ENCODE measurements at places on chromosomes 4 and X.

DNA sequence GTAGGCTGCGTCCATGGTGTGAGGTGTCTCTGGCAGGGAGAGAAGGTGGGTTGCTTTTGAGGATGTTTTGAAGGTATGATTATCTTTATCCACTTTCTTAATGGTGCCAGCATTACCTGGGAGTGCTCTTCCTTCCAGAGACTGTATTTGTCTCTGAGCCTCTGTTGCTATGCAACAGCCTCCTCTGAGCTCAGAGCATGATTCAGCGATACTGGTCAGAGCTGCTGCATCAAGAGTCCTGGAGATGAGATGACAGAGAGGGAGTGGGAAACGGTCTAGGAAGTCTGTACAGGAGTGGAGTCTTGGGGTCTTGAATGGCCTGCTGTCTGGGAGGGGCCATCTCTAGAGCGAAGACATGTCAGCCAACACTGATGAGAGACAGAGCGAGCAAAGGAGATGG is 104.4 kb upstream of the RAB40AL start:
- DNase-seq, result no peak

GRCh38 chr4:102342404-102343074 is 2.7 kb downstream of the SLC39A8 start:
- no peak for DNase-seq

GRCh38 chr4:151865744-151866591 is 105.2 kb upstream of the GATB start:
- DNase-seq, result no peak

DNA sequence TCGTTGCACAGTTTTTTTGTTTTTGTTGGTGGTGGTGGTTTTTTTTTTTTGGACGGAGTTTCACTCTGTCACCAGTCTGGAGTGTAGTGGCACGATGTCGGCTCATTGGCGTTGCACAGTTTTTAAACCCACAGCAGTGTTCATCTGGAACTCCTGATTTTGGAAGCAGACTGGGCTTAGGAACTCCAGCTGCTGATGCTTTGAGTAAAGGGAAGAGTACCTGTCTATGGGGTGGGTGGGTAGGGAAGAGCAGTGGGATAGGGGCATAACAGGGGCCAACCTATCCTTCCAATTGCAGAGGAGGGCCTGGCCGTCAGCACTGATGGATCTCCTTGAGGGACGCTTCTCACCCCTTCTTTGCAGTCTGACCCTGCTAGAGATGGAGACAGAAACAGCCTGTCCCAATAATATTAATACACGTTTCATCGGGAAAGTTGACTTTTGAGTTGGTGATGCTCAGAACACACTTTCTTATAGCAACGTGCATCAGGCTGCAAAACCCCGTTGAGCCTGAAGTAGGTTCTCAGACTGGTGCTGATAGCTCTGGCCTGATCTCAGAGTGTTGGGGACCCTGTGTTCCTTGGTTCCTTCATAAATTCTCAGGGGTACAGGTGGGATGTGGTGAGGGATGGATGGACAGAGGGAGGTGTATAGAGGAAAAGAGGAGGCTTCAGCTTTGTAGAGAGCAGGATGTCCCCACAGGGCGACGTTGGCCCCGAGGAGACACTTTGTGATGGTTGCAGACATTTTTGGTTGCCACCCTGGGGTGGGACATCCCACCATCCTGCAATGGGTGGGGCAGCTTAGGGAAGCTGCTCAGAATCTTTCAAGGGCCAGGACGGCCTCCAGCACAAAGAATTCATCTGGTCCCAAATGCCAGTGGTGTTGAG is 2.3 kb downstream of the CD99 start:
- DNase-seq, result no peak

- DNase-seq, result no peak
Observed at GRCh38 chrX:115058276-115058675, 40.9 kb upstream of the IL13RA2 start.

DNA sequence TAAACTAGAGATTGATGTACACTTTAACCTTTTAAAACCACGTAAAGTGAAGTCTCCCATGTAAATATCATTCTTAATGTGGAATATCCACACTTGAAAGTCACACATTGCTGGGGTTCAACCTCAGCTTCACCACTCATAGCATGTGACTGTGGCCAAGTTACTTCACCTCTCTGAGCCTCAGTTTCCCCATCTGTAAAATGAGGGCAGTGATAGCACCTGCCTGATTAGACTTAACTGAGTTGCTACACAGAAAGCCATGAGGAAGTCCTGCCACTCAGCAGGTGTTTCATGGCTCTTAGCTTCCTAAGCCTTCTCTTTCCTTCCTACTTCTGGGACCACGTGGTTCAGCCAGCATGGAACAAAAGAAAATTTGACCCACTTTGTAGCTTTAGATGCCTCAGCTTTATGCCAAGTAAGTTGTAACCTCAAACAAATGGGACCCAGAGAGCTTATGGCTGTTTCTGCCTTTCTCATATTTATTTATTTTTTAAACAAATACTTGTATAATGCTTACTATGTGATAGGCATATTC is 277.3 kb upstream of the KLF3 start:
- no peak for DNase-seq

DNA sequence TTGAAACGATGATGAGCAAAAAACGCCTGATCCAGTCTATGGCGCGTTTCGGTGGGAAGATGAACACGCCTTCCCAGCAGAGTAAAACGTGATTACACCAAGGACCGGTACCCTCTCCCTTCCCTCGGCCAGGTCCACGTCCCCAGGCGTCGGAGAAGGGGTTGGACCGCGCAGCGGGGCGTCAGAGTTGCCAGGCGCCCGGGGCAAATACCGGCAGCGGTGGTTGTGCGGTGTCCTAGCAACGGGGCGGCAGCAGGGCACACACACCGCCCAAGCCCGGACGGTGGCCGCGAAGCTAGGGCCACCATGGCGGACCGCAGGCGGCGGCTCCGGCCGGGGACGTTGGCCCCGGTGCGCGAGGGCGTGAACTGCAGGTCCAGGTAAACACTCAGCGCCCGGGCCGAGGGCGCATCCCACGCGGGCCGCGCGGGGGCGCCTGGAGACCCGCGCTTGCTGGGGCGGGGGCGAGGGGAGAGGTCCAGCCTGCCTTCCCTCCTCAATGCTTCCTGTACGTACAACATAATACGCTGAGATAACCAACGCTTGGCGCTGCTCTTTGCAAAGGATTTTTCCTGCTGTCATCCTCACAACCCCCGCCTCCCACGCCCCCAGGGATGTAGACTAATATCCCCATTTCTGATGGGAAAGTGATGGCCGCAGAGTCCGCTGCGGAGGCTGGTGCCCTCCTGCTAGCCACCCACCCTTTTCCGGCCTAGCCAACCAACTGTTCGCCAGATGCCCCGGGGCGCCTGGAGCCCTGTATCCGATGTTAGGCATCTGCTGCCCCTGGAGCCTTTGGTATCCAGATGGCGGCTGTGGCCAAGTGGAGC is at the start of gene FAM47E:
FAM47E (plus strand) TSS at position 281 of the 830 bp plus-strand sequence; CDS start at position 307, 26 bp downstream.
- peak; percentile 67 for DNase-seq

- DNase-seq, result no peak
Observed at GRCh38 chr4:61202638-61203435, 2.7 kb downstream of the ADGRL3 start.

DNA sequence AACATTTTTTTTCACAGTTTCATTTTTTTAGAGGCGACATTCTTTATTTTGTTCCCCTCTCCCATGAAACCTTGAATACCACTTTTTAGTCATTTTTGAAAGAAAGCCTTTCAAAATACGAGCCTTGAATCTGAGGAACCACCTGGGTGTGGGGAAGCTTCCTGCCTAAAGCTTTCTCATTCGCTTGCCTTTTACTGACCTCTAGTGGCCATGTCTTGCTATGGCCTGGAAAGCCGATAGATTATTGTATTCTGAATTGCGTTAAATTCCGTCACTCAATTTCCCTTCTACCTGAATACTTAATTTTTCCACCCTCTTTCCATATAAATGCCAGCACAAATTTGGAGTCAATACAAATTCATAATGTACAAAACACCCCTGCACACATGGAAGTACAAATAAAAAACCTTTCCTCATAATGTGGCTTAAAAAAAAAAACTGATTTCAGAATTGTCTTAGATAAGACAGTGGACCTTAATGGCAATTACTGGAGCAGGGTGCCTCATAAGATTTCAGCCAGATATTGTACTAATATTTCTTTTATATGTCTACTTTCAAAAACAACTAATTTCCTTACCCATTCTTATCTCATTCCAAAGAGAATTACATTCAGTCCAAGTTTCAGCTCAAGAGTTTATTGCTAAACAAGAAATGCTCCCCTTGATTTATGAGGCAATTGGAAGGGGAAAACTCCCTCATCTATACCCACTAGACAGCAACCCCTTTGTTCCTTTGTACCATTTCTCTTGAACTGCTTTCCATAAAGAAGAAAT is 217.9 kb downstream of the CENPC start:
- DNase-seq, result peak; percentile 70

DNA sequence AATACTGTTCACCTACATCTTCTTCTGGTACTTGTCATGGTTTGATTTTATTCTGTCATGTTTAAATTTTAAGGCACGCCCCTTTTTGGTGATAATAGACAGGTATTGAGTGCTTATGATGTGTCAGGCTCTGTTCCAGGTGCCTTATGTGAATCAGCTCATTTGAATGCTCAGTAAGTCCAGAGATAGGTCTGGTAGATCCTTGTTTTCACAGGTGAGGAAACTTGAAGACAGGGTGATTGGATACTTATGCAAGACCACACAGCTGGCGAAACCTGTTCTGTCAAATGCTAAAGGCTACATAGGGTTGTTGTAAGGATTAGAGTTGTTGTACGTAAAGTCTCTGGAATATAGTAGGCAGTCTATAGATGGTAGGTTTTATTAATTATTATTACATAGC is 9.6 kb upstream of the SLC25A14 start:
- DNase-seq, result no peak

DNA sequence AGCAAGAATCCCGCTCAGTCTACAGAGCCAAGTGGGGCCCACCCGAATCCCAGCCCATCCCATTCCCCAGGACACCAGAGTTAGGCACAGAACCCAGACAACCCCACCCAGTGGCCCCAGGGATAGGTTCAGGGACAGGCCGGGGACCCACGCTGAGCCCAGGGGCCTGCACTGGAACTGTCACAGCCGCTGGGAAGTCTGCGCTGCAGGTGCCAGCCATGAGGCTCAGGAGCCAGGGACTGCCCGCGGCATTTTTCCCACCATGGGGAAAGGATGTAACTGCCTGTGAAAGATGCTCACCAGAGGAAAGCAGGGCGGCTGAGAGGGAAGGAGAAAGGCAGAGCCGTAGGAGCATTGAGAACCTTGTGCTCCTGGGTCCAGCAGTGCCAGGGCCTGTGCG is 12.0 kb downstream of the EVC2 start:
- peak; percentile 50 for DNase-seq

GRCh38 chr4:83340692-83341343 is 6.2 kb upstream of the HPSE start:
- DNase-seq, result peak; percentile 64

DNA sequence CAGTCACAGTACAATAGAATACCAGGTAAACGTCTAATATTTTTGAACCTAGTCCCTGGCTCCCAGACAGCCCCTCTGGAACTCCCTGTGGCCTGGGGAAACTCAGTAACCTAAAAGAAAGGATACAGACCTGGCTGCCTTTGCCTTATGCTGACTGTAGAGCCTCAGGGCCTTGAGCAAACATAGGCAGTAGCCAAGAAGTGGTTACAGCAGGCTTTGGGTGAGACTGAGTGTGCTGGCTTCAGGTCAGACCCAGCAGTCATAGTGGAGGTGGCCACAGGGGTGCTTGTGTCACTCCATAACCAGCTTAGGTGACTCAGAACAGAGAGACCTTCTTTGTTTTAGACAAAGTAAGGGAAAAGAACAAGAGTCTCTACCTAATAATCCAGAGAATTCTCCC is 141.8 kb upstream of the PRDX4 start:
- DNase-seq, result no peak

DNA sequence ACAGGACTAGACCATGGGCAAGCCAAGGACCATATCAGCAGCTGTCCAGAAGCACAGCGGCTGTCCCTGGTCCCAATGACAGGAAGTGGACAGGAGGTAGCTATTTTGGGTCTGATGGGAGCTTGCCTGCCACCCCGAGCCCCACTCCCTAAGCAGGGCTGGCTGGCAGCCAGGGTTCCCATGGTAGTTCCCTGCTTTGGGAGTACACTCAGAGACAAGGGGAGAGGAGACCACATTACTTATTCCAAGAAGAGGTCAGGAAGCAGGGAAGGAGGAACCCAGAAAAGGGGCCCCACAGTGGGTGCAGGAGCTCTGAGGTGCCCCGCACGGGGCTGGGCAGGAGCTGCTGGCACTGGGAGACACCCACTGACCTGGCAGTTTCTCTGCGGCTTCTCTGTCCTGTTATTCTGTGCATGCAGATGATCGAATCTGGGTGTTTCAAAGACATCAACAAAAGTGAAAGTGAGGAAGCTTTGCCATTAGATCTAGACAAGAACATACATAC is 36.3 kb downstream of the HTT-AS start:
- no peak for DNase-seq

DNA sequence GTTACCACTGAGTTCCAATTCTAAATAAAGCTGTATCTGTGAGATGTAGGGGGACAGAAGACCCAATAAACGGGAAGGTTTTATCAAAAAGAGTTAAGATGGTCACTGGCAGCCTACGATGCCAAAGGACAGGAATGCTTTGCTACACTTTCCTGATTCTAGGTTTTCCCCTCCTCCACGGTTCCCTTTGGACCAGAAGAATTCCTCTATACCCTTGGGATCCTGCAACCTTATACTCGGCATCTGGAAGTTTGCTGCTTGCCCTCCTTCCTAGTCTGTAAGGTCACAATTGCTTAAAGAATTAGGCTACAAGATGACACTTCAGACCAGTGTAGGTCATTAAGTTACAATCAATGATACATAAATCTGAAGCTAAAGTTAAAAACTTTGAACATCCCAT is 64.3 kb downstream of the SCML2 start:
- DNase-seq, result no peak

- DNase-seq, result no peak
Observed at GRCh38 chr4:172947594-172947993, 221.0 kb upstream of the GALNT7 start.

- DNase-seq, result peak; percentile 81
Observed at GRCh38 chrX:54043541-54044125, 640 bp downstream of the PHF8 start.

GRCh38 chrX:39372115-39372514 is 570.9 kb downstream of the MID1IP1 start:
- no peak for DNase-seq

DNA sequence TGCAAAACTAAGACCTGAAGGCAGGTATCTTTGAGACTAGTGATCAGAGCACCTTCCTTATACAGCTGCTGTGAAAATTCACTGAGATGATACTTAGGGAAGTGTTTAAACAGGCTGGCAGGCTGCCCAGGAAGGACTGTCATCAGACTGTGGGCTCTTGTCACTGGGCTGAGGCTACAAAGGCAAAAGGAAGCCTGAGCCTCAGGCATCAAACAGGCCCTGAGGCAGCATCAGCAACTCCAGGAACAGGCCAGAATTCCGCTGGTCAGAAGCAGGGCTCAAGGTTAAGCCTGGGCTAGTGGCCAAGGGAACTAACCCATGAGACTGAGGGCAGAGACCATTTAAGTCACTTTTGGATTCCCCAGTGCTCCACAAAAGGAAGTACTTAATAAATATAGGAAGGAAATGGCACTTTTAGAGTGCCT is 12.8 kb downstream of the PJA1 start:
- no peak for DNase-seq

DNA sequence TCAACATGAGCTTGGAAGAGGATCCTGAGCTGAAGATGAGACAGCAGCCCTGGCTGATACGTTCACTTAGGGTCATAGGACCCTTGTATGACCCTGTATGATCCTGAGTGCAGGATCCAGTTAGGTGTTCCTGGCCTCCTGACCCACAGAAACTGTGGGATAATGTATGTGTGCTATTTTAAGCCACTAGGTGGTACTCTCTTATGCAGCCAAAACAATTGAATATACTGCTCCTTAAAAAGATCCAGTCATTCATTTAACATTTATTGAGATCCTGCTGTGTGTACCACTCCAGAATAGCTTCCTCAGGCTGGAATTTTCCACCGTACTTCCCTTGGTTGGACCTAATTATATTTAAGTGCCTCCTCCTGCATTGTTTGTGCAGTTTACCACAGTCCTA is 167.1 kb downstream of the AMELX start:
- no peak for DNase-seq
